RWPE2 (cell line): ENCODE measurements at places on chromosomes 12 and 14.

- DNase-seq, result no peak
Observed at GRCh38 chr12:42846782-42847181, 257.2 kb upstream of the PRICKLE1 start.

- no peak for DNase-seq
Observed at GRCh38 chr12:6069437-6070093, 54.9 kb downstream of the VWF start.

DNA sequence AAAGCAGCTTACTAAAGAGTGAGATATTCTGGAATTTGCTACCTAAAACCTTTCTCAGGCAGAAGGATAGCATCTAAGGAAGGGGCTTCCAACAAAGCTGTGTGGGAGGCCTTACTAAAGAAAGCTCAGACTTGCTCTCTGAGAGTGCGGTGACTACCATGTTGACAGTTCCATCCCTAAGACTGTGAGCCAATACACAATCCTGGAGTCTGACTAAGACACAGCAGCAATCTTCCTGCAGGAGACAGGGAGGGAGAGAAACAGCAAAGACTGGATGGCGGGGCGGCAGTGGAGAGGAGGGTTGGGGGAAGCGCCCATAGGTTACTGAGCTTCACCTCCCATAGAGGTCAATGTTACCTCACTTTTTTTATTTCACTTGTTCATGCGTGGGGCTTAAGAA is 70.9 kb downstream of the KITLG start:
- no peak for DNase-seq

- no peak for DNase-seq
Observed at GRCh38 chr12:53193040-53193439, 12.3 kb upstream of the CSAD start.

DNA sequence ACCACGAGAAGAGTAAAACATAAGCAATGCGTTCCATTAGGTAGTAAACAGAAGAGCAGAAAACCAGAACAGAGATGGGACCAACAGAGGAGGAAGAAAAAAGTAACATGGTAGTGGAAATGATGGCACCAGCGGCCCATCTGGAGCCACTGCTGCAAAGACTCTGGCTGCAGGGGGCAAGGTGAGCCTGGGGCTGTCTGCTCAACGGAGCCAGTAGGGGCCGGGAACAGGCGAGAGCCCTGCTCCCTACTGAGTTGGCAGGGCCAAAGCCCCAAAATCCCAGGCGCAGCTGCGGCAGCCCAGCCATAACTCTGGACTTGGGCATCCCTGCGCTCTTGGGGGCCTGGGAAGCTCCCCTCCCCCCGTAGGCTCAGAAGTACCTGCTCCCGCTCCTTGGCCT is 28.5 kb upstream of the PYGL start:
- no peak for DNase-seq

DNA sequence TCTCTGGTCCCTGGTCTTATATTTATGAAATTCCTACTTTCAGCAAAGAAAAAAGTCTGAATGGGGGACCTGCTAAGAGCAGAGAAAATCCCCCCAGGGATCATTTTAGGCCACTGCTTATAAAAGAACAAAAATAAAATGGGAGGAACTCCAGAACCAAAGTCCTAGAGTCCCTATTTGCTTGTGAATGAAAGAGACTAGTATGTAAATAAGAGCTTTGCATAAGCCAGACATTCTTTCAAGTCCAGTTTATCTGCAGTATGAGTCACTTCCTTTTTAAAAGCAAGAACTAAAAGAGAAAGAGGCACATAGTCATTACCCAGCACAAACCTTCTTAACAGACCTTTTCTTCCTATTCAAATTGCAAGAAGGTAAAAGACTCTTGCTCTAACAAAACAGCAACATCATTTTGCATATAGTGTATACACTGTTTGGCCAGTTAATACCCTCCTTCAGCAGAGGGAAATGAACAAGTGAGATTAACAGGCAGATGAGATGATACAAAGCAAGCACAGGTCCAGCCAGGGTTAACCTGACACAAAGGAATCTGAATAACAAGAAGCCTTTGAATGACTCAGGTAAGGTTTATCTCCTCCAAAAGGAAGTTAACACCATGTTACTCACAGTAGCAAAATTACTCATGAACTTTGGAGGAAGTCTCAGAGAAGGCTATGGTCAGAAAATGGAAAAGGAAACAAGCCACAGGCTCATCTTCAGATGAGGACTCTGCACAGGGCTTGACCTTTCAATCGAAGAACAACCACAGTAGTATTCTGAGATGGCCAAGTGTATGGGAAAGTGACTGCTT is 87.3 kb downstream of the PHLDA1 start:
- DNase-seq, result no peak

DNA sequence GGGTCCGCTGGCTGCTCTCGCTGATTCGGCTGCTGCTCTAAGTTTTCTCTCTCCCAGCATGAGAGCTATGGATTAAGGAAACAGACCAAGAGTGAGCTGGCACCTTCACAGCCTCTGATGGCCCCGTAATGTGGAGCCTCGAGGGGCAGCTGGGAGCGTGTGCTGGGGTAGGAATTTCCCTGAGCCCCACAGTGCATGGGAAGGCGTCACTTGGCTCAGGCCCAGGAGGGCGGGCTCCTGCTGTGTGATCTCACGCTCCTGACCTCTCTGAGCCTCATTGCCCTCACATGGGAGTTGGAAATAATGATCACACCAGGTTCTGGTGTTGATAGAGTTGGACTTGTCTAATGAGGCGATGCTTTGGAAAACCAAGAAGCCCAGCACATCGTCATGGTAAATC is 238.6 kb upstream of the CRY1 start:
- no peak for DNase-seq

DNA sequence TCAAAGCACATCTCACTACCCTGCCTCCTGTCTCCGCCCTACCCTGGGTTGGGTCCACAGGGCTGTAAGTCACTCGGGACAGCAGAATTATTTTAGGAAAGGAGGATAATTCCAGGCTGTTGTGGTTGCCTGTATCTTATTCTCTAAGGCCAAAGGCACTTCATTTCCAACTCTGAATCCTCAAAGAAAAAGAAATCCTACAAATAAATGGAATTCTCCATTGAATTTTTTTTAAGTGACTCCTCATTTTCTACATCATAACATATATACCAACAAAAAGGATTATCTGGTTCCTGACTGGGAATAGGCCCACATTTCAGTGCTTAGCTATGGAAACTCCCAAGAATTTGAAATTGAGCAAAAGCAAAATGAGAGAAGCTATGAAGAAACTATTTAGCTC is 186.4 kb downstream of the ITPR2 start:
- DNase-seq, result no peak

GRCh38 chr12:62435303-62436163 is 31.1 kb upstream of the MON2 start:
- DNase-seq, result peak; percentile 57

GRCh38 chr12:127632461-127632860 is 634.5 kb upstream of the TMEM132C start:
- DNase-seq, result no peak

DNA sequence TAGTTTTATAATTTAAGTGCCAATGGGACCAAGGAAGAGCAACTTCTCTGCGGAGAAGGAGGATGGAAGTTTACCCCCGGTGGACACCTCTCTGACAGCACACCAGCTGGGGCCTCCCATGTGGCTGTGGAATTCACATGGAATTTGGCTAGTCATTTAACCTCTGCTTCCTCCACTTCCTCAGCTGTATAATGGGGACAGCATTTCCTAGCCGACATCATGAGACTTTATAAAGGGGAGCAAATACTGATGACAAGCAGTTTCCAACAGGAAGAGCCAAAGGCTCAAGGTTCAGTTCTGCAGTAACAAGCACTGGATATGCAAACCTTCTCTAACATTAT is 7.5 kb downstream of the DUSP6 start:
- DNase-seq, result no peak

DNA sequence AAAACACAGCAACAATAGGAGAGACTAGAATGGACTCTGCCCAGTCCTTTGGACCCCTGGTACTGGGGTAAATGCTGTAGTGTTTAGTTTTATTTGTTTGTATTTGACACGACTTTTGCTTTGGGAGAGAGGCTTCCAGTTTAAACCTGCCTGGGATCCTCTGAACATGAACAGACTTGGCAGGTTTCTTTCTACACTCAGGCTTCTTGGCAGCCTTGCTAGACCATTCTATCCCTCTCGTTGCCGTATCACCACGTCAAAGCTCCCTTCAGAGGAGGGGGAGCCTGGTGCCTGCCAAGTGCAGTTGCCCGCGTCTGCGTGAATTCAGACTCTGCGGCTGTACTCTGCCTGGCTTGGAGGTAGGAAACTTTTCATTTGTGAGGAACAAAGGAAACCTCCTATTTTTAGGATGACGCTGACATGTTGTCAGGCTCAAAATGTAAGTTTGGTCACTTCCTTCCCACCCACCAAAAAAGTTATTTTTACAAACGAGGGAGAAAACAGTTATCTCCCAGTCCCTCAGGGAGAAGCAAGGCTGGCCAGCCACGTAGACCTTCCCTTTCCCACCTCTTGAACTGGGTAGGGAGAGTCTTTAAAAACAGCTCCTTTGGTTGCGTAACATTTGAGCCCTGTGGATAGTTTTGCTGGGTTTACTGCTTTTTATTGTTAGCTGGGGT is 25.9 kb downstream of the CD9 start:
- no peak for DNase-seq

GRCh38 chr14:99728231-99728920 is 44.3 kb downstream of the CYP46A1 start:
- DNase-seq, result peak; percentile 66

DNA sequence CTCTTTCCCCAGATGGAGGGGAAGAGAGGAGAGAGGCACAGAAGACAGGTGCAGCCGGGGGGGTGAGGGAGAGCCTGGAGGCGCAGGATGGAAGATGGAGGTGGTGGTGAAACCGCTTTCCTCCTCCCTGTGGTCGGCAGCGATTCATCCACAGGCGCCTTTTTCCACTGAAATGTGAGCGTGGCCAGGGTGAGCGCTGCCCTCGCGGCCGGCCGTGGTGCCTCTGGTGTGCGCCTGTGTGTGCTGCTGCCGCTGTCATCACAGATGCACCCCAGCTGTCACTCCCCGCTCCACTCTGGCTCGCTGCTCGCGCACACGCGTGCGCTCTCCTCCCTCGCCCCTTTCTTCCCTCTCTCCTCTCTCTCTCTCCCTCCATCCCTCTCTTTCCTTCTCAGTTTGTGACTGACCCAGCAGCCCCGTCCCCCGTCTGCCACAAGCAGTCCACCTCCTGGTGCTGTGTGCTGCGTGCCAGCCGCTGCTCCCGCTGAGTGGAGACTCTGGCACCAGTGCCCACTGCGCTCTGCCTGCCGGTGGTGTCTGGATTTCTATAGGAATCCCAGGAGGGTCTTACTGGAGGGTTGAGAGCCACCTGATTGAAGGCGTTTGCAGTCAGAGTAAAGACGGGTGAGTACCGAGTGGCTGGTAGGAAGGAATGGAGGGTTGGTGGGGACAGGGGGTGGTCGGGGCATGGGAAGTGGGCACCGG is at the start of gene LRTM2:
LRTM2 (plus strand) TSS at position 375 of the 705 bp plus-strand sequence. CDS start 7,584 bp downstream, outside the sequence.
- DNase-seq, result no peak

- no peak for DNase-seq
Observed at GRCh38 chr12:81440001-81440400, 319.1 kb downstream of the PPFIA2 start.

GRCh38 chr14:75979071-75979571 is 2.7 kb downstream of the TGFB3 start:
- no peak for DNase-seq

DNA sequence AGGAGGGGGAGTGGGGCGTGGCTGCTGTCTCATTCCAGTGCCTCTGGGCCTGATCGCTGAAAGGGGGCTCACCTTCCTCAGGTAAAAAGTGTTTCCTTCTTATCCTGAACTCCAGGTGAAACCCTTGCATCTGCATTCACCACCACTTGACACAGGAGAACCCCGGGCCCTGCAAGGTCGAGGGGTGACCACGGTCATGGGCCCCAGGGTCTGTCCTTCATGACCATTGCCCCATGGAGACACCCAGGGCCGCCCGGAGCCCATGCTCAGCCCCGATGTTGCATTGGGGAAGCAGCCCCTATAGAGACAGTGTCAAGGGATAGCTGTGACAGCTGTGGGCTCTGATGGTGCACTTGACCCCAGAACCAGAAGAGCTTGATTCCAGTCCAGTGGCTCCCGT is 34.4 kb upstream of the DYNC1H1 start:
- DNase-seq, result no peak

- peak; percentile 93 for DNase-seq
Observed at GRCh38 chr14:98953551-98954348, 318.2 kb downstream of the BCL11B start.

- DNase-seq, result no peak
Observed at GRCh38 chr14:105043641-105044040, 21.6 kb downstream of the GPR132 start.

DNA sequence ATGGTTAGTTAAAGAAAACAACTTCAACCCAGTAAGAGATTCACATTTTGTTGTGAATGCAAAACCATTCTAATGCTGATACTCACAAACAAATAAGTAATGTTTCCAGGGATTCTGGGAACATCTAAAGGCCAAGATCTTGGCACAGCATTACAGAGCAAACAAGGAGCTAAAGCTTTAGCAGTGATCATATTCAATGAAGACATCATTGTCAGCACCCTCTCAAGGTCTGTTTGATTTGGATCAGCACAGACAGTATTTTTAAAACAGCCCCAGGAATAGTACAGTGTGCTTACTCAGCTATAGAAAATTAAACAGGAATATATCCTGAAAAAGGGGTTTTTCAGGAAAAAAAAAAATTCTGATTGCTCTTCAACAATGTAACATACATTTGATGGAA is 71.4 kb downstream of the TMEM260 start:
- no peak for DNase-seq

GRCh38 chr12:94421868-94422740 is 37.6 kb downstream of the CEP83 start:
- DNase-seq, result no peak

DNA sequence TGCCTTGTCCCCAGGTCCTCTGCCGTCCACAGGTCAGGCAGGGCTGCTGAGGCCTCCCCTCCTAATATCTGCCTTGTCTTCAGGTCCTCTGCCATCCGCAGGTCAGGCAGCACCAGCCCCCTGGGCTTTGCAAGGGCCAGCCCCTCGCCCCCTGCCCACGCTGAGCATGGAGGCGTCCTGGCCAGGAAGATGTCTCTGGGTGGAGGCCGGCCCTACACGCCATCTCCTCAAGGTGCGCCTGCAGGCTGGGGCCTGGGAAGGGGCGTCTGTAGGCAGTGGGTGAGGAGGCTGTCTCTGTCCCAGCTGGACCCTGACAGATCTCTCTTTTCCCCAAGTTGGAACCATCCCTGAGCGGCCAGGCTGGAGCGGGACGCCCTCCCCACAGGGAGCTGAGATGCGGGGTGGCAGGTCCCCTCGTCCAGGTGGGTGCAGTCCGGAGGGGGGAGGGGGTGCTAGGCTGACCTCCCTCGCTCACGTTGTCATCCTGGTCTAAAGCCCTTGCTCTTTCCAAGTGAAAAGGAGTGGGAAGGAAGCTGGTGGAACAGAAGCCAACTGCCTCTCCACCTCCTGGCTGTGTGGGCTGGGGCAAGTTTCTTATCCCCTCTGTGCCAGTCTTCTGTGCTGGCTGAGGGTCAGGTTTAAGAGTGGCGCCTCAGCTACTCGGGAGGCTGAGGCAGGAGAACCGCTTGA is 13.9 kb upstream of the PUS1 start:
- no peak for DNase-seq

- DNase-seq, result no peak
Observed at GRCh38 chr12:103012884-103013283, 55.4 kb downstream of the ASCL1 start.
